ENCODE measurements at places on chromosomes 16 and 17. TPM values are rescaled to one million over a fixed set of nuclear protein-coding genes. Genes with fewer than 3 reads are reported as not detected.

The KIFC3 gene
- 7.6 TPM for total RNA-seq

The RDM1 gene
- total RNA-seq: not detected

GRCh38 chr17:13070732-13071131 lies 52.9 kb upstream of the ELAC2 start:
- no peak for ATAC-seq

DNA sequence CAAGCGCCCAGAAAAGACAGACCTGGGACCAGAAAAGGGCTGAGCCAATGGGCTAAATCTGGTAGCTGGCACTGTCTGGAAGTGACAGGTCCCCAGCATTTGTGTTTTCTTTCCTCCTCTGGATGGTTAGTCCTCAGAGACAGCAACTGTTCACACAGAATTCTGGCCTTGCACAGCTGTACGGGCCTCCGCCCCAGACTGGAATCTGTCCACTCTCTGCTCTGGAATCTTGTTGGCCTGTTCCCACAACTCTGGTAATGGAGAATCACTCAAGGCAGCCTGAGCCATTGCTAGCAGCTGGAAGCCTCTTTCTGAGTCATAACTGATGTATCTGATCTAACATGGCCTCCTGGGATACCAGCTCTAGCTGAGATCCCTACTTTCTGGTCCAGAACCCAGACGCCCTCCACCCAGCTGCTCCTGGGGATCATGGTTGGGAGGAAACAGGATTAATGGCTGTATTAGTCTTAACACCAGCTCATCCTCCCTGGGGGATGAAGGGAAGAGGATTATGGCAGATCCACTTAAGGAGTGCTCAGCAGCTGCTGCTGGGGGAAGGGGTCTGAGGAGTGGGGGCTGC lies 9.1 kb downstream of the ZNF668 start:
- peak; percentile 17 for ATAC-seq

GRCh38 chr16:56363781-56364565 lies 61.4 kb downstream of the AMFR start:
- no peak for ATAC-seq

DNA sequence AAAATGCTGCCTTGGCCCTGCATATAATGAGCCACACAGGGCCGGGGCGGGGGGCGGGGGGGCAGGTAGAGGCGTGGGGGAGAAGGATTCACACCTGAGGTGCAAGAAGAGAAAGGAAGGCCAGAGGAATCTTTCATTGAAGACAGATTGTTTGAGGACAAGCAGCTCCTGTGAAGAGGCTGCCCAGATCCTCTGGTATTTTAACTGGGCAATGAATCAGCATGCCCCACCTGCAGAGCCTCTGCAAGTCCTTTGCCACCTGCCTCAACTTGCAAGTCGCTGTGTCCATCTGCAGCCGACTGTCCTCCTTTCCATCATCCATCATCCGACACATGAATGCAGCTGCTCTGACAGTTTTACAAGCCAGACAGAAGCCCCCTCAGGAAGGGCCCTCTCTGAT lies 1.2 kb upstream of the SOST start:
- ATAC-seq: no peak

DNA sequence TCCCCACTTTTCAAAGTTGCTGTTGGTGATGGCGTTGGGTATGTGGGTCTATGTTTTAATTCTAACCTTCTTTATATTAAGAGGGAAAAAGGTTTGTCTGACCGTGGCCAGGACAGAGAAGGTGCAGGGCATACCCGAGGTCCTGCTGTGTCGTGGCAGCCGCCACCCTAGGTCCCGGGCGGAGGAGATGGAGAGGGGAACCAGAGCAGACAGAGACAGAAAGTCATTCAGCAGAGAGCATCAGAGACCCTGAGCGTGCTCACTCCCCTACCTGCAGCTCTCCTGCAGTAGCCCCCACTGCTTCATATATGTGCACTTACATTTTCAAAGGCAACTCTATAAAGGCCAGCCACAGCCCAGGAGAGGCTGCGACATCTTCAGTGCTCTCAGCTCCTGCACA lies 327.2 kb upstream of the TNRC6C start:
- ATAC-seq: no peak

GRCh38 chr16:8621222-8621571 lies 301 bp upstream of the METTL22 start:
- no peak for ATAC-seq

Measured in motor neuron (in vitro differentiated cells).